Pancreas (tissue), 10 donors: ENCODE measurements at places on chromosomes 6 and 20.

DNA sequence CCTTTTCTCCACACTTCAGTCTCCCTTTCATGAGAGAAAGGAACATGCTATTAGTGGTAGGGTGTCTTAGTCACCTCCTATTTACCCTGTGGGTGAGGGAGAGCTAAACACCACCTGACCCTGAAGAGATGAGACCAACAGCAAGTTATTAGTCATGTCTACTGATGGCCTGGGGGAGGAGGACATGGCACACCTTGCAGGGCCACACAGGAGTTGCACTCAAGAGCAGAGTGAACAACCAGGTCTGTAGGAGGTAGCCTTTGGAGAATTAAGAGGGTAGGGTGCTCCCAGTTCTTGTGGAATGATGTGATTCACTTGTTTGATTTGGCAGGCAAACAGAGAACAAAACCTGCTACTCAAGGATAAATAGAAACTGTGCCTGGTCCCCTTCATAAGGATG lies 82.7 kb upstream of the FABP7 start:
- no peak for DNase-seq

- no peak for DNase-seq
Measured at GRCh38 chr6:23568292-23568691, 557.7 kb upstream of the NRSN1 start.

DNA sequence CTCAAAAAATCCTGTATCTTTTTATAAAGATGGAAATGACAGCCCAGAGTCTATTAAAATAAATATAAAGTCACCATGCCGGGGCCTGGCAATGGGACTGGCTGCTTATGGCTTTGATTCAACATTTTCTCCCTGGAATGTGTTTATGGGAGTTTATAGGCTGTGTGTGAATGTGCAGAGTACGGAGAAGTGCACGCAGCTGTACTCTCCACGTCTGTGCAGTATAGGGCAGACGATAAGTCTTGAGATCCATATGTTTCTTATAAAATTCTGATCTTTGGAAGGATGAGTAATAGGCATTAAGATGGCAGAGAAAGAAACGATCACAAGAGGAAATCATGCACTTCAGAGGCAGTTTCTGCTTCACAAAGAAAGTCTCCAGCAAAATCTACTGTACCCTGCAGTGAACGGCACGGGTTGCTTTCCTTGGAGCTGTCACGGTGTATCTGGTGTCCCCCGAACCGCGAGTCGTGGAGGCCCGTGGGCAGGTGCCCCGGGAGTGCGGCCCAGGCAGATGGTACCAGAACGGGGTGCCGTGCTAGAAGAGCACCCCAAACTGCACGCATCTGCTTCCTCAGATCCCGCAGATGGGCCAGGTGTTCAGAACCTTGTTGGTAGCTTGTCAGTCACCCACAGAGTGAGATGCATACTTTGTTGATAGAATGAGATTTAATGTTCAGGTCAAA lies 382.5 kb downstream of the TAF4 start:
- DNase-seq: no peak

DNA sequence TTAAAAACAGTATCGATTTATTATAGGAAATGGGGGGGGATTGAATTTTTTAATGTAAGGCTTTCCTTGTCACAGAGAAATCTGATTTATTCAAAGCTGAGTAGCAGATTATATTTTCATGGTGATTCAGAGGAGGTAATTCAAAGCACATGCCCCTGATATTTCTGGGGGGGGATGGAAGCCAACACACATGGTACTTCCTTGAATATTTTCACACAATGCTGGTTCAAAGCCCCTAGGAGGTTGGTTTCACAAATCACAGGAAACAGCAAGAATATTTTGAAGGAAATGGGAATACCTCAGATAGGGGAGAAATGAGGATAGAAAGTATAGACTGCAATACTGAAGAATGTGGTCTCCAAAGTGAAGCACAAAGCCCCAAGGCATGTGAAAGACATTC lies 98.8 kb downstream of the RTN4IP1 start:
- no peak for DNase-seq

GRCh38 chr6:142551274-142551811 lies 249.5 kb downstream of the ADGRG6 start:
- DNase-seq: no peak

DNA sequence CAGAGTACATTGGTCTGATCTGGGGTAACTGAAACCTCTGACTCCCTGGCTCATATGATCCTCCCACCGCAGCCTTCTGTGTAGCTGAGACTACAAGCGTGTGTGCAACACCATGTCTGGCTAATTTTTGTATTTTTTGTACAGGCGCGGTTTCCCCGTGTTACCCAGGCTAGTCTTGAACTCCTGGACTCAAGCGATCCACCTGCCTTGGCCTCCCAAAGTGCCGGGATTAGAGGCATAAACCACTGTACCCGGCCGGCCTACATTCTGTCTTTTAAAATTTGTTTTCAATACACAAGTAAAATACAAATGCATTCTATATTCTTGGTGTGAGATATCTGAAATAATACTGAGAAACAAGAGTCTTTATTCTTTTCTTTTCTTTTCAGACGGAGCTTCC lies 1.7 kb upstream of the CBFA2T2 start:
- no peak for DNase-seq

DNA sequence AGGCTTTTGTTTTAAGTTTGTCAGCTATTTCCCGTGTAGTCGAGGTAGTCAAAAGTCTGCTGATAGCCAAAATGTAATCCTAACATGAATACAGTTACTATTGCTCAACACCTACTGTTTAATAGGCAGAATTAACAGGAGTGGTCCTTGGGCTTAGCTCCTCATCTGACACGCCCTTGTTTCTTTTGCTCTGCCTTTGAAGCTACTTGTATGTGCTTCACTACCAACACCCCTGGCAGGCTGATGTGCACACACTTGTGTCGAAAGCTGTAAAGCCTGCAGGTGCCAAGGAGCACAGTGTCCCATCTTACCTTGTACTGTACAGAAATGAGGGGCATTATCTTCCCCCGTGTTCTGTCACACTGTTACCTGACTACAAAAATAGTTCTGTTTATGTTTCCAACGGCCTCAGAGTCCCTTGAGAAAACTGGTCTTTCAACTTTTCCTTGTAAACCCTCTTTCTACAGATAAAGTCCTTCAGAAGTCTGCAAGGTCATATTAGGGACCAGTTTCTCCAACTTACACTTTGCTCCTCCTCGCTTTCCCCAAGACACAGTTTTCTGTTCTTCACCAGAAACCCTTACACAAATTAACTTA lies 9.3 kb downstream of the SDHAF4 start:
- DNase-seq: no peak

- DNase-seq: no peak
Measured at GRCh38 chr6:15441981-15442380, 196.1 kb downstream of the JARID2 start.

DNA sequence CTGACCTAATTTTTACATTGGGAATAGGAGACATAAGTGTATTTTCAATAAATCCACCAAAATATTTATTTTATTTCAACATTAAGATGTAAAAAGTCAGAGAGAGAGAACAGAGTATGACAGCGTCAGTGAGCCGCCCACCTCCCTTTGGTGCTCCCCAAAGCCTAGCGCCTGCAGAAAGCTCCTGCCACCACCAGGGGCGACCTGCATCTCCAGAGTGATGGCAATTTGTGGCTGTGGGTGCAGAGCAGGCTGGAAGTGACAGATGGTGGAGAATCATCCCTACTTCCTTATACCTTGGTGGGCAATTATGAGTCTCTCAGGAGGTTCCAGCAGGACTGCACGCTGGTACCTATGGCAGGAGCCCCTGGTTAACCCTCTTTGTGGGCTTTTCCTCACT lies 87.3 kb downstream of the PTPRT start:
- DNase-seq: no peak

- no peak for DNase-seq
Measured at GRCh38 chr6:99712519-99712918, 105.9 kb downstream of the PRDM13 start.

DNA sequence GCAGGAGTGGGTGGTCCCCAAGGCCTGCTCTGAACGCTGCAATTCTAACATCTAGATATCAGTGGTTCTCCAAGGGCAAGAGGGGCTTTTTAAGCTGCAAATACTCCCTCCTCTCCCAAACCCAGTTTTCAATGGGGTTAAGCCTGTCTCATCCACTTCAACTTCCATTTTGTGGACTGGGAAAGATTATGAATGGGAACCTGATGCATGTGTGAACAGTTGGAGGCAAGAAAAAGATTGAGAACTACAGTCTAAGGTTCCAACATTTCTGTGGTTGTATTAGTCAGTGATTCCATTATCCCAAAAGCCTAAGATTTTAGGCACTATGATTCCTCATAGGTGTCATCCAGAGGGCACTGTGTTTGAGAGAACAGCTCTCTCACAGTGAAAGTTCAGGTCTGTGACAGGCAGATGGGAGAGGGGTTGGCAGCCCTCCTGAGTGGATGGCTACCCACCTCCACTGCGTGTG lies 53.7 kb downstream of the HNF4A start:
- no peak for DNase-seq

DNA sequence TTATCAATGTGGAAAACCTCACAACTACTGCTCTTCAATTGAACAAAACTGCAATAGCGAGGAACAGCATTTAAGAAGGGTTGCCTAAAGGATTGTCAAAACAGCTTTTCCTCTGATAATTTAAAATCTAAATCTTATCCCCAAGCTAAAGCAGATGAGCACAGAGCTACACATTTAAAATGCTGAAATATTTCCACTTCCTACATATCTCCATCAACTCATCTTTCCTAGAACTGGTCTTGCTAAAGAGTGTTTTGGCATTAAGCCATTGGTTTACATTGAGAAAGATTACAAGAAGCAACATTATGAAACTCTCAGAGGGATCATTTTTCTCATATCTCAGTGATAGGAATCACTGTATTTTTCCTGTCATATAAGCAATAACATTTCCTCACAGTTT lies 3.6 kb downstream of the OR10C1 start:
- no peak for DNase-seq

DNA sequence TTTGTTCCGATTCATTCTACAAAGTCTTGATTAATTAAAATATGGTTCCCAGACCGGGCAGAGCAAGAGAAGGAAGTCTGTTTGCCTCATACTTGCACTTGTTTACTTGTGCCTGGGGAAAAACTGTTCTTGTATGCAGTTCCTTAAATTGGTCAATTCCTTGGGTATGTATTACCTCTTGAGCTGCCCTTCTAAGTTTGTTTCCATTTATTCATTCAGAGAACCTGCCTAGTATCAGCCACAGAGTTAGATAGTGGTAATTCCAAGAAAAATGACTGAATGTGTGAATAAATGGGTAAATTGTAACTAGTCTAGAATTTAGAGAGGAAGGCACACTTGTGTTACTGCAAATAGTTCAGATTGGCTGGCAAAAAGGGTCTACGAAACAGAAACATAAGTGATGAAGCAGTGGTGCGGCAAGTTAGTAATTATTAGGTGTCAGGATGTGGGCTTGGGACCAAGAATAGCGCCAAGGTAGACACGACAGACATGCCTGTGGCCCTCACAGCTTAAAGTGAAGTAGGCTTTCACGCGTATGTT lies 525 bp upstream of the MAK start:
- DNase-seq: no peak

GRCh38 chr20:61104232-61104631 lies 147.8 kb upstream of the CDH4 start:
- no peak for DNase-seq

- no peak for DNase-seq
Measured at GRCh38 chr6:41648921-41649320, 10.7 kb downstream of the MDFI start.

GRCh38 chr6:105794870-105795269 lies 291.3 kb upstream of the PRDM1 start:
- DNase-seq: no peak

- DNase-seq: peak; percentile 76
Measured at GRCh38 chr6:32255199-32256153, 31.6 kb upstream of the NOTCH4 start.

GRCh38 chr6:104623052-104623690 lies 236.5 kb downstream of the HACE1 start:
- DNase-seq: no peak

GRCh38 chr6:46098678-46099077 lies 31.1 kb upstream of the ENPP4 start:
- peak; percentile 87 for DNase-seq

DNA sequence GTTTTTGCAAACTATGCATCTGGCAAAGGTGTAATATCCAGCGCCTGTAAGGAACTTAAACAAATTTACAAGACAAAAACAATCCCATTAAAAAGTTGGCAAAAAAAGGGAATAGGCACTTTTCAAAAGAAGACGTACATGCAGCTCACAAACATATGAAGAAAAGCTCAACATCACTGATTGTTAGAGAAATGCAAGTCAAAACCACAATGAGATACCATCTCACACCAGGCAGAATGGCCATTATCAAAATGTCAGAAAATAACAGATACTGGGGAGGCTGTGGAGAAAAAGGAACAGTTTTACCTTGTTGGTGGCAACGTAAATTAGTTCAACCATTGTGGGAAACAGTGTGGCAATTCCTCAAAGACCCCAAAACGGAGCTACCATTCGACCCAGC lies 54.2 kb downstream of the TSBP1 start:
- DNase-seq: no peak

- DNase-seq: no peak
Measured at GRCh38 chr6:149501768-149502167, 17.0 kb upstream of the ZC3H12D start.

GRCh38 chr6:148811459-148811858 lies 64.6 kb downstream of the UST start:
- DNase-seq: no peak

DNA sequence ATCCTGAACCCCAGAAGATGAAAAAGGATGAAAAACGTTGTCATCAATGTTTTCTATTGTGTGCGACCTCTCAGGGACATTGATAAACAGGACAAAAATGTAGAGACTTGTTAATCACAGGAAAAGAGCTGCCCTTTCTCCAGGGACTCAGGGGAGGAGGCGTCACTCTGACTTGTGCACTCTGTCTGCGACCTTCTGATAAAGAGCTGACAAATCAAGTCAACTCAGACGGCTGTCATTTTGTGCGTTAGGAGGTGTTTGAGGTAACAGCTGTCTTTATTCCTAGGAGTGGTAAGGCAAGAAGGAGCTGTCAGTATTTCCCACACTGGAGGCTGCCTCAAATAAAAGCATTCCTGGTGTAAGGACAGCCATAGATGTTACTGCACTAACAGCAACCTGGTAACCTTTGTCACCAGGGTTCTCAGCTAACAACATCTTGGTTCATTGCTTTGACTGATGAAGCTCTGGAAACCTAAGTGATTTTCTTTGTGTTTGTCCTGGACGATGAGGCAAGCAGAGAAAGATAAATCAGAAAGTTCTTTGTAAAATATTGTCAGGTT lies 38.6 kb upstream of the NXT1 start:
- DNase-seq: no peak

DNA sequence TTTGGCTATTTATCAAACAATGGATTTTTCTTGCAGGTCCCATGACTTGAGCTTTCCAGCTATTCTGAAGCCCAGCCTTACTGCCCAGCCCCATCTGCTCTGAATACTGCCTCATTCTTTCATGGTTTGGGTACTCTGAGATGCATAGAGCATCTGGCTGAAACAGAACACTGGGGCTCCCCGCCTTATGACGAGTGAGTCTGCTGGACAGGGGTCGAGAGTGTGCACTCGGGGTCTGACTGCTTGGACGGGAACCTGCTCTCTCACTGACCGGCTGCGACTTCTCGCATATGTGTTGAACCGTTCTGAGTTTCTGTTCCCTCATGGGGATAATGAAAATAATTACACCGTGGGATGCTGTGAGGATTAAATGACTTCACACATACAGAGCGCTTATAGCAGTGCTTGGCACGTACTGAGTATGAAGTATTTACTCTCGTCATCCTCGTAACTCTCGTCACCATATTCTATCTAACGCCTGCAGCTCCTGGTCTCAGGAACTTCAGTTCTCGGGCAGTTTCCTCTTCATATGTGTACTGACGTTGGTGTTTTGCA lies 59.5 kb upstream of the MPC1 start:
- no peak for DNase-seq
